Progenitor cell of endocrine pancreas (in vitro differentiated cells): ENCODE measurements at places on chromosomes 7 and 10.

- no peak for DNase-seq
Observed at GRCh38 chr10:14815681-14816080, 22.2 kb downstream of the CDNF start.

DNA sequence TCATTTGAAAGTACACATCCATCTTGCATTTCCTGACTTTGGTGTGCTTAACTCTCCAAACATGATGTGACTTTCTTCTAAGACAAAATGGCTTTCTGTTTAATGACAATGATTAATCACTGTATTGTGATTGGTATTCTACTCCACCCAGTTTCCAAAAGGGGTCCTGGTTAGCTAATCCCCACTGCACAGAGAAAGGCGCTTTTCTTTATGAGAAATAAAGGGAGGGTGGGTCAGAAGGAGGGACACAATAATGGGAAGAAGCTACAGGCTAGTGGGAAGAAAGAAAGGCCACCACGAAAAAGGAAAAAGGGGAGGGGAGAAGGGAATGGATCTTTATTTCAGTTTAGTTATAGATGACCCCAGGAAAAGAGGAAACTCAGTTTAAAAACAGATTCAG is 69.2 kb downstream of the PRTFDC1 start:
- DNase-seq: no peak

GRCh38 chr10:89622151-89622550 is 22.9 kb downstream of the PANK1 start:
- DNase-seq: no peak

- DNase-seq: no peak
Observed at GRCh38 chr10:3375505-3375904, 202.9 kb upstream of the PITRM1 start.

- no peak for DNase-seq
Observed at GRCh38 chr7:19519443-19520021, 189.3 kb downstream of the POLR1F start.

DNA sequence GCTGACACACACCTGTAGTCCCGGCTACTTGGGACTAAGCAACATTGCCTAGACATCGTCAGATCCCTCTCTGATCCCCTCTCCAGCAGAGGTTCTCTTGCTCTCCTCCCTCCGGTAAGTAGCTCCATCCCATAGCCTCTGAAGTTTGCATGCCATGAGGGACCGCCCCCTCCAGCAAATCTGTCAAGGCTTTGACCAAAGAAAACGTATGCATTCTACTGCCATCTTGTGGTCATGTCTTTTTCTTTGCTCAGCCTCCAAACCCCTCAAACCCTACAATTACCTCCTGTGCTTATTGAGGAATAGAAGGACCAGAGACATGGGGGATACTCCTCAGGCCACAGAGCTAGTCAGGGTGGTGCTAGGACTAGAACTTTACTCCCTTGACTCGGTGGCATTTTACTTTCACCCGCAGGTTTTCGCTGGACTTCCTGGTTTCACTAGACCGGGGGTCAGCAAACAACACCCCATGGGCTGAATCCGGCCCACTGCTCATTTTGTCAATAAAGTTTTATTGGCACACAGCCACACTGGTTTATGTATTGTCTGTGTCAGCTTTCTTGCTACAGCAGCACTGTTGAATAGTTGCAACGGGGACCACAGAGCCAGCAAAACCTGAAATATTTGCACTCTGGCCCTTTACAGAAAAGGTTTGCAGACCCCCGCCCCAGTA is 202.6 kb upstream of the FOXK1 start:
- DNase-seq: no peak

DNA sequence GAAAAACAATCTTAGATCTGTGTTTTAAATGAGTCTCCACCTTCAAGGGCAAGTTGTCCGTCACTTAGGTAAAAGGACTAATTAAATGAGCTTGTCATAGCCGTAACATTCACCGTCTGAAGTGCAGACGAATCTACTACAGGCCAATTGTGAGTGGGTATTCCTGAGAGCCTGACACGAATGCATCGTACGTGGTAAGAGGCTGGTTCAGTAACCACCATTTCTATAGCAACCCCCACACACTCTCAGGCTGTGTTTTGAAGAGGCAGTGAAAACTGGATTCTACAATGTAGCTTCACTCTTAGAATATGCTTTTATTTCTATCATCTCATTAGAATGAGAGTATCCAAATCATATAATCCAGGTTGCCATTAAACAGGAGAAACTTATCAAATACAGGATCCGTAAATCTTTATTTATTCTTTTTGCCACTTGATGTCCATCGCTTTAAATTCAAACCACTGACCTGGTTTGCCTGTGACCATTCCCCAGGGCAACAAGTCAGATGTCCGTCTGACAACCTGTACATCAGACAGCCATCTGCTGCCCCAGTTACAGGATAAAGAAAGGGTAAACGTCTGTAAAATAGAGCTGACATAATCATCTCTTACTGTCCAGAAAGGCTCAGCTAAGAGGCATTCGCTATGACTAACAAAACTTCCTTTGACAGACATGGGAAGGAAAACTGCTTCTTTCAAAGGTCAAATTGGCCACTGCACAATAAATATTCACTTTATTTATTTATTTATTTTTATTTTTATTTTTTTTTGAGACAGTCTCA is 70.3 kb upstream of the NMT2 start:
- DNase-seq: no peak

DNA sequence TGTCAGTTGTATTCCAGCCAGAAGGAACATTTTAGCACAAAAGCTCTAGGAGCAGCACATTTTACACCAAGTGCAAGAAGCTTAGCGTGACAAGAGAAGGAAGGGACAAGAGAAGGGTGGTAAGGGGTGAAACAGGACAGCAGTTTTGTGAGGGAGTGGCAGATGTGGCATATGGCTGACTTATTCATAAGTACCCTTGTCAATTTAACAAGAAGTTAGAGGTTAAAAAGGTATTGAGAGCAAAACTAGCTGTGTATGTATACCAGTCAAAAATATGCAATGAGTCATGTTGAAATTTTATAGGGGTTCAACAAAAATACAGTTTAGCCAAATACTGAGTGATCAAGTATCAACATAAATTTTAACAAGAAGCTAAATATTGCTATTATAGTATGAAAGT is 561.5 kb upstream of the POT1 start:
- DNase-seq: no peak

- DNase-seq: no peak
Observed at GRCh38 chr10:97047083-97047736, 138.5 kb downstream of the SLIT1 start.

DNA sequence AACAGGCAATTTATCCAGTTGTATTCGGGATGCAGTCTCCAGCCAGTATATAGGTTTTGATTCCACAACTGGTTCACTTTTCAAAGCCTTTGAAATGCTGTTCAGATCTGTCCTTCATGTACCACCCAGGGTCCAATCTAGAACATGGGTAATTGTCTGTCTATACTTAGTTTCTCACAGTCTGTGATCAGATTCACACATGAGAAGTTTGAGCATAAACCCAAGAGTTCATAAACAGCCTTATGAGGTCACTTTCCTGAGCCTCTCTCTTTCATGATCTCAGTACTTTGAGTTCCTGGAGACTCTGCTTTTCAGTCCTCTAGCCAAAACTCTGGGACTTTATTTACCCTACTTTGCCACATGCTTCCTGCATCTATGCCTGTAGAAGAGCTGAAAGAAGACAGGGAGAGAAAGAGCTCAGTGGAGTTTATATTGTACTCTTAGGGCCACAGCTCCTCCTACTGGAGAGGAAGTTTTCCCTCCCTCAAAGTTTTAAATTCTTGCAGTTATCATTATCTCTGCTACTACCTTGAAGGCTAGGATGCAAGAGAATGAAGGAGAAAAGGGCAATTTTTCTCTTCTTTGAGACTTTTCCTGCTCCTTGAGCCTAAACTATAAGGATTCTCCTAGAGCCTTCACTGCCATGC is 172.0 kb downstream of the ZEB1 start:
- no peak for DNase-seq

DNA sequence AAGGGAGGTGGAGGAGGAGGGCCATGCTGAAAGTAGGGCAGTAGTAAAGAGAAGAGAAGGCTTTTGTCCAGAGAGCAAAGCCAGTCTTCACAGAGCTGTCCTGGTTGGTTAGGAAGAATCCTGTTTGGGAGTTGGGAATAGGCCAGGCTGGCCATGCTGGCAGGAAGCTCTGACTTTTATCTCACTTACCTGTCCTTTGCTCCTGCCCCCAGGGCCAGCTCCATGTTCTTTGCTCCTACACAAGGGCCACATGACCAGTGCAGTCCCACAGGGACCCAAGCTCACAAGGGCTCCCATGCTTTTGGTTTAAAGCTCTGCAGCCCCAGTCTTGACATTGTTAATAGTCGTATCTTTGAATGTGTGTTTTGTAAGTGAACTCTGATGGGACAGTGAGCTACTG is 161.6 kb upstream of the KMT2E start:
- no peak for DNase-seq
